ENCODE measurements at places on chromosomes 7 and 10.

DNA sequence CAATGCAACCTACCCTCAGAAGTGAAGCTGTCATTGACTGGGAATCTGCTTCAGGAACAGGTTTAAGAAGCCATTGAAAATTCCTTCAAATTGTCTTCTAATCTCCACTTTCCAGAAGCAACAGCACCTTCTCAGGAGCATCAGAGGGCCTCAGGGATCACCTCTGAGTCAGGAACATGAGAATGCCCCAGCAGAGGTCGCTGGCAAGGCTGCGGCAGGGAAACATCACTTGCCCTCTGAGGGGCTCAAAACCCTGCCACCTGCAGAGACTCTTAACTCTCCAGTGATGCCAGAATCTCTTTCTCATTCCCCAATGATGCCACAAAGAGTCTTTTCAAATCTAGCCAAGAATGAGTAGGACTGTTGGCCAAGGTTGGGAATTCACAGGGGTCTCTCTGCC is 5.9 kb upstream of the MAPK8 start:
- no peak for DNase-seq

GRCh38 chr7:75688200-75689136 is 50.3 kb downstream of the HIP1 start:
- no peak for DNase-seq

- no peak for DNase-seq
Measured at GRCh38 chr7:144691240-144691639, 144.6 kb downstream of the TPK1 start.

DNA sequence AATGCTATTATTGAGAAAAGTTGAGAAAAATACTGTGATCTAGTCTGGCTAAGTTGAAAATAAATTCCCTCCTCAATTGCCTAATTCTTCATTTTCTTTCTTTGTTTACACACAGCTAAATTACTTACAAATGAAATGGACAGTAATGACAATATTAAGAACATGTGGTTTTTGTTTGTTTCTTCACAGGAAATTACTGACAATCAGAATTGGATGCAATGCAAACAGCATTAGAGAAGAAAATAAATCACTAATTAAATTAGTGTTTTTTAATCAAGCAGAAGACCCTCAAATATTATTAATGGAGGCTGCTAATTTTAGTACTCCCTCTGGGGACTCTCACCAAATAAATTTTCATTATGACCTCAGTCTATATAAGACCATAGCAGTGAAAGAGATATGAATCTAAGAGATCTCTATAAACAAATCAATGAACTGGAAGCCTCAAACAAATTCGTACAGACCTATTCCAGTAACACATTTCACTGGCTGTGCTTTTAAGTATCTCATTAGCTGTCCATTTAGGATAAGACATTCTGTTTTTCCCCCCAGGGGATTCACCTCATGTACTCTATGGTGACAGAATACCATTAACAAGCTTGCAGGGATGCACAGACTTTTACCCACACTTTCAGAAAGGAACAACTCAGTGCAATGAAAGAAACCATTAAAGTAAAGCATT is 202.0 kb upstream of the DGKB start:
- no peak for DNase-seq

GRCh38 chr7:28036696-28037095 is 143.9 kb downstream of the JAZF1 start:
- no peak for DNase-seq

DNA sequence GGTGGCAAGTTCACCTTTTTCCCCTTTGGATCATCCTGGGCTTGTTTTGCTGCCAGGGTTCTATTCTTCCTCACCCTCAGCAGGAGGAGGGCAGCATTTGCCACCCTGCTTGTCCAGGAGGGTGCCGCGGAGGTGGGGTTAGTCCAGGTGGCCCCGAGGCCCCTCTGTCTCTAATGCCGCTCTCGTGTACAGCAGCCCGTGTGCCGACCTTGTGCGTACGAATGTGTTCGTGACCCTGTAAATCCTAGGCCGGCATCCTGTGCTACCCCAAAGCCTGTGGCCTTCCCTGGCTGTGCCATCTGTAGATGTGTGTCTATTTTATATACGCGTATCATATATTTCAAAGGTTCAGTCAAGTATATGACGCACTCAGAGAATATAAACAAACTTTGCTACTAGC is 10.6 kb downstream of the IQCE start:
- no peak for DNase-seq

DNA sequence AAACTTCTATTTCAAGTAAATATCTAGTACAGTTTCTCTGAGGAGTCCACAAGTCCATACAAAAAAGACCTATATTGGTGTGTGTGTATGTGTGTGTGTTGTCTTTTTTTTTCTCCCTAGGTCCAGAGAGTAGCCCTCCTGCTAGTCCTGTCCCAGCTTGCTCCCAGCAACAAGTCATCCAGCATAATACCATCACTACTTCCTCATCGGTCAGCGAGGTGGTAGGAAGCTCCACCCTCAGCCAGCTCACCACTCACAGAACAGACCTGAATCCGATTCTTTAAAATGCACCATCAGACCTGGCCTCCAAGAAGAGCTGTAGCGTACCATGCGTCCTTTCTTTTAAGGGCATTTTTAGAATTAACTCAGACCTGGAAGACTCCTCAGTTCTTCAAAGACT is 139.1 kb downstream of the TRIL start:
- no peak for DNase-seq

- no peak for DNase-seq
Measured at GRCh38 chr10:74922921-74923320, 96.5 kb downstream of the KAT6B start.

- no peak for DNase-seq
Measured at GRCh38 chr7:27962273-27962672, 218.3 kb downstream of the JAZF1 start.

DNA sequence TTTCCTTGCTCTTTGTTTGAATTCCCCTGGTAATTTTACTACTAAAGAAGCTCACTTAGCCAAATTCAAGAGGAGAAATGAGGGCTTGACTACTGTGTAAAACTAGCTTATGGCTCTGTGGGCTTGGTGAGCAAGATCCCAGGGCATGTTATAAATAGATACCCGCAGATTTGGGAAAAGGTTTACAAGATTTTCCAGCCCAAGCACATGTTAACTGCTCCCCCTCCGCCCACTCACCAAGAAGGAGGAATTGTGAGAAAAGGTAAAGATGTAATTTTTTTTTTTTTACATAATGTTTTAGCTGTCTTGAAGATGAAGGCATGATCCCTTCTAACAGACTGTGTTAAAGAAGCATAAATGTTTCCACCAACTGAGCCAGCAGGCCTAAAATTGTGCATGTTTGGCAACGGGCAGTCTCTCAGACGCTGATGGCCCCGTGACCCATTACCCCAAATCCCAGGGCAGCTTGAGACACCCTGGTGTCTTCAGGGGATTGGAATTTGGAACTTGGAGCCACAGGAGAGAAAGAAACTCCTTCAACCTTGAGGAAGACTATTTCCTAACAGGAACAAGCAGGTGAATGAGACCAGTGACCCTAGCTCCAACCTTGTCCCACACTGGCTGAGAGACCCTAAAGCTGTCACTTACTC is 429.8 kb upstream of the CELF2 start:
- no peak for DNase-seq

GRCh38 chr7:159197066-159197975 is 52.7 kb upstream of the VIPR2 start:
- no peak for DNase-seq

DNA sequence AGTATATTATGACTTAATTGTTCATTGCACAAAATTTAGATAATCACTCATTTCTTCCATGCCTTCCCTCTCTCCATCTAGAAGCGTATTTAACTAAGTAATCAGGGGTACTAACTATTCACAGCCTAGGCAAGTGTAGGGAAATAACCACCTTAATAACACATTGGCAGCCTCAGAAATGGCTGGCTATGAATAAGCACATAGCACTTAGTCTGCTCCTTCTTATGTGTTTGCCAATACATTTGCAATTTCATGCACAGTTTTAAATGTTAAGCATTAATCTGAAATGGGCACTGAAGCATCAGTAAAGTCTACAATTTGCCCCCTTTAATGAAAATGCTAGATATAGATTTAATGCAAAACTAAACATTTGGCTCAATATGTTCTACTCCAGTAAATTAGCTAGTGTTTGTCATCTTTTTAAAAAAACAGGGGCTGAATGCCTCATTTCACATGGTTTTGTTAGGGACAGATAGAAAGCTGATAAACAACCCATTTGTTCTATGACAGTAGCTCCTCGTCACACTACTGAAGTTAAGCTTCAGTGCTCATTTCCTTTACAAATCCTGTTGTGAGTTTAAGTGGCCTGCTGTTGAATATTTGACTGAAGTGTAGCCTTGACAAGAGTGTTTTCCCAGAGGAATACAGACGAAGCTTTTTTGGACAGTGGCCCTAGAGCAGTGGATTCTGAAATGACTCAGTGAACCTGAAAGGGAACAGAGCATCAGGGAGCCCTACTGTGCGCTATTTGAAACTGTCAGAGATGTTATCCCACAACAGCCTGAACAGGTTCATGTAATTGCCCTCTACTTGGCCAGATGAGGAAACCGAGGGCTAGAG is 30.5 kb downstream of the HHEX start:
- no peak for DNase-seq

DNA sequence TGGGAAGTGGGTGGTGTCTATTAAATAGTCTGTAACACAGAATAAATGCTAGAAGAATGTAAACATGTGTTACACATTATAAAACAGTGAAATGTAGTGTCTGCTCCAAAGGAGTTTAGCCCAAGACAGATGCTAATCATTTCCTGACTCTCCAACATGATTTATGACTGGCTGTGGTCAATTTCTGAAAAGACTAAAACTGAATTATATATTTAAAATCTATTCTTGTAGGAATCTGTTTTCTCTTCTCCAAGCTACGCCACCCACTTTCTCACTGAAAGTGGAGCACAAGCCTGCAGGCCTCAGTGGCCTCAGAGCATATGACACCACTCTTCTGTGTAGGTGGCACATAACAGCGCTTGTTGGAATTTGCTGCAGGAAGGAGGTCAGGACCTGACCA is 44.4 kb downstream of the CTTNBP2 start:
- DNase-seq = no peak

- DNase-seq = no peak
Measured at GRCh38 chr7:66549466-66549865, 79.2 kb upstream of the KCTD7 start.

- DNase-seq = no peak
Measured at GRCh38 chr7:122303531-122304318, 825 bp downstream of the FEZF1 start.

GRCh38 chr7:142770661-142771352 is at the start of gene PRSS2:
PRSS2 (plus strand) TSS chr7:142770970; CDS start chr7:142770983, 13 bp downstream.
- DNase-seq = no peak

GRCh38 chr7:42414028-42414427 is 177.0 kb upstream of the GLI3 start:
- no peak for DNase-seq
